ENCODE measurements at places on chromosomes 13 and 19. TPM values are rescaled to one million over a fixed set of nuclear protein-coding genes. Genes with fewer than 3 reads are reported as not detected.

Gene CEACAM19
- 1.3 TPM for total RNA-seq

Gene ZNF274
- 22.0 TPM for total RNA-seq

Gene CNN1
- total RNA-seq = 8.4 TPM

Gene ZSCAN4
- total RNA-seq = not detected

All from hair follicle dermal papilla cell (primary cell).